ENCODE measurements at places on chromosomes 5 and 9.

DNA sequence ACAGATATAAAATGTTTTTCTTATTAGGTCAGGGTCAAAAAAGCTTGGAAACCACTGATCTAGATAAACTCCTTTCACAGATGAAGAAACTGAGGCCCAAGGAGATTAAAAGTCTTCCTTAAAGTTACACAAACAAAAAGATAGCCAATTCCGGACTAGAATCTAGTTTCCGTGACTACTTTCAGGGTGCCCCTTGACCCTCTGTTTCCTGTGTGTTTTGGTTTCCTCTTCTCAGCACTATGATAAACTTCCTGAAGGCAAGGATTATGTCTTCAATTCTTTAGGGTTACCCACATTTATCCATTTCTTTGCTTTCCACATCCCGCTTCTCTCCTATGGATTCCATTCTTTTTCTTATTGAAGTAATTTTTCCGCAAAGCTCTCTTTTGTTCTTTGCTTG, 83.1 kb downstream of the ADAMTS12 start:
- DNase-seq, result no peak

GRCh38 chr9:110908894-110909293, 129.4 kb downstream of the LPAR1 start:
- no peak for DNase-seq

DNA sequence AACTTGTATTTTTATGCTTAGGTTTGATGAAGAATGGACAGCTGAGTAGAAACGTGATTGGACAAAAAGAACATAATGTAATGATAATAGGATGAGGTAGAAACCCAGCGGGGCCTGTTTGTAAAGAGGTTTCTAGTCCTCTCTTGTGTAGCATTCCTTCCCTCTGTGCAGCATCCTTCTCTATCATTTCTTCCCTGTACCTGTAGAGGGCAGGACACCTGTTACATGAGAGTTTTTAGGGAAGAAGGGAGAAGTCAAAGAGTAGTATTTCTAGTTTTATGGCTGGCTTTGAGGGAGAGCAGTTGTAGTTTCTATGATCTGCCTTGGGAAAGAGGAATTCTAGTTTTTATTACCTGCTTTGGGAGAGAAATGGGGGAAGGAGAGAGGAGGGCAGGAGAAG, 162.1 kb upstream of the FST start:
- no peak for DNase-seq

- no peak for DNase-seq
These were observed 246.4 kb downstream of the PSAT1 start for GRCh38 chr9:78543353-78543752.

DNA sequence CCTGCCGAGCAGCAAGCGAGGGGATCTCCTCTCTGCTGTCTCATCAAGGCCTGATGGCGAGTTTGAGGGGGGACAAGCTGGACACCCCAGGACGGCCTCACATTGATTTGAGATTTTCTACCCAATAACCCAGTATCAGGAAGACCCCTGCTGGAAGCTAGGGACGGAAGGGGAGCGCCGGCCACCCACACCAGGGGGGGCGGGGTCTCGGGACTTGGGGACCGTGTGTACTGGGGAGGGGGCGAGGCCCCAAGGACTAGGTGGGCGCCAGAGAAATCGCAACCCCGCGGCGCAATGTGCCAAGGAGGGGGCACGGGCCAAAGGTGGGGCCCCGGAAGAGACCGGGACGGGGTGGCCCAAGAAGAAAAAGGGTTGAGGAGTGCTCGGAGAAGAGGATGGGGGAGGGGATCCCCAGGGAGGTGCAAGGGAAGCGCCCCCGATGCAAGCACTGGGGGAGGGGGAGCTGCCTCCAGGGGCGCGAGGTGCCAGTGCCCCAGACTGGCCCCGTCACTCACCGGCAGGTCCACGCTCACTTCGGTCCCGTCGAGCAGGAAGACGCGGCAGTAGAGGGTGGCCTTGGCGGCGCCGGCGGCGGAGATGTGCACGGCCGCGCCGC, 1.1 kb downstream of the EPB41L4B start:
- no peak for DNase-seq

DNA sequence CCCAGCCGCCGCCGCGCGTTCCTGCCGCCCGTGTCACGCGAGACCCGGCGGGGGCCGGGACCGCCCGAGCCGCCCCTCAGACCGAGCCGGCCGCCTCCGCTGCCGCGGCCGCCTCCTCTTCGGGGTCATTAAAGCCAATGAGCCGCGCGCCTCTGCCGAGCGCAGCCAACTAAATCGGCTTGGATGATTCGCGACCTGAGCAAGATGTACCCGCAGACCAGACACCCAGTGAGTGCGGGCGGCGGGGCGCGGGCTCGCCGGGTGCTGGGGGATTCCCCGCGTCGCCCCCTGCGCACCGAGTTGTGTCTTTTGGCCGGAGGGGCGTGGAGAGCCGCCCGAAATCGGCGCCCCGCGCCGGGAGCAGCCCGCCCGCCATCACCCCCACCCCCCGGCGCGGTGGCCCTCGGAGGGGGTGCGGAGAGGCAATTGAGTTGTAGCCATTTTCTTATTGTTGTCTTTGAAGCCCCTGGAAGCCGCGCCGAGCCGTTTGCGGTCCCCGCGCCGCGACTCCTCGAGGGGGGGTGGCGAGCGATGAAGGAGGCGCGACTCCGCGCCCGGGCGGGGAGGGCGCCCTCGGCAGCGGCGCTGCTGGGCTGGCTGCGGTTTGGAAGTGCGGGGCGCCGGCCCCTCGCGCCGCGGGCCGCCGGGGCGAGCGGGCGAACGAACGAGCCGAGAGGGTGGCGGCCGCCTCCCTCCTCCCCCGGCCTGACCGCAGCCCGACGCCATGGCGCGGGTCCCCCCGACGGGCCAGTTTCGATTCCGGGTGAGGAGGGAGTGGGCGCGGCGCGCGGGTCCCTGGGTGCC, 1.0 kb downstream of the TLE4 start:
- DNase-seq, result peak; percentile 74

GRCh38 chr5:149667084-149667828, 62.9 kb upstream of the PPARGC1B start:
- DNase-seq, result peak; percentile 14

DNA sequence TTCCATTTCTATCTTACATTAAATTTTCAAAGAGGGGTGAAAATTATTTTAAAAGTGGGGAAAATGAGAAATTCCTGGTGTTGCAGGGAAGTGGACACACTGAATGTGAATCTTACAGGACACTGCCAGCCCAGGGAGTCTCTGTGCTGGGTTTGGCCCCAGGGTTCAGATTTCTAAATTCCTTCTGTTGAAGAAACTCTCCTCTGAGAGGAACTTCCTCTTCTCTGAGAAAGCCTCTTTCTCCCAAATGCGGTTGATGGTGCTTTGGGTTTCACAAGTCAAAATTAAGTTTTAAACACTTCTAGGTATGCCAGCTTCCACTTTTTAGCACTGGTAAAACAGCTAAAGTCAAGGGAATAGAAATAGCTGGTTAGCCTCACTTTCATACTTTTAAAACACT, 317.9 kb upstream of the ITGA1 start:
- DNase-seq, result no peak

DNA sequence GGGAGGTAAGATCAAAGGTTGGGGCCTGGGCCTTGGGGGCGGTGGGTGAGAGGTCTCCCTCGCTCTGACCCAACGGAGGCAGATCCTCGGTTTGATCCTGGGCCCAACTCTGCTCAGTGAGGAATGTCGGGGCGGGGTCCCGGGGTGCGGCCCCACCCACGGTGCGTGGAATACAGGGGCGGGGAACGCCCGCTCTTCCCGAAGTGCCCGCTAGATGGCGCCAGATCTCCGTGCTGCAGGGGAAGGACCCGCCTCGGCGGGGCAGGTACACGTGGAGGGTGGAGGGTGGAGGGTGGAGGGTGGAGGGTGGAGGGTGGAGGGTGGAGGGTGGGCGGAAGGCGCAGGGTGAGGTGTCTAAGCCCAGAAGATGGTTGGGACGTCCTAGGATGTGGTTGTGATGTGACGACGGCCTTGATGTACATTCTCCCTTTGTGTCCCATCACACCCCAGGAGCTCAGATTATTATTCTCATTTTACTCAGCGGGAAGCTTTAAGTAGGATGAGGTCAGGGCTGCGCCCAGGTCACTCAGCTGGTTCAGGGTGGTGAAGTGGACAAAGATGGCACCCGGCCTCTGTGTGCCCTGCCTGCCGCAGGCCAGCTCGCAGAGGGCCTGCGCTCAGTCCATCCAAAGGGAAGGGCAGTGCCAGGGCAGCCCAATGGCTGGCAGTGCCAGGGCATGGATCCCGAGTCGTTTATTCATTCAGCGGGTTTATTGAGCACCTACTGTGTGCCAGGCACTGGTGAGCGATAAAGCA, 9.4 kb upstream of the RPS14 start:
- peak; percentile 82 for DNase-seq

DNA sequence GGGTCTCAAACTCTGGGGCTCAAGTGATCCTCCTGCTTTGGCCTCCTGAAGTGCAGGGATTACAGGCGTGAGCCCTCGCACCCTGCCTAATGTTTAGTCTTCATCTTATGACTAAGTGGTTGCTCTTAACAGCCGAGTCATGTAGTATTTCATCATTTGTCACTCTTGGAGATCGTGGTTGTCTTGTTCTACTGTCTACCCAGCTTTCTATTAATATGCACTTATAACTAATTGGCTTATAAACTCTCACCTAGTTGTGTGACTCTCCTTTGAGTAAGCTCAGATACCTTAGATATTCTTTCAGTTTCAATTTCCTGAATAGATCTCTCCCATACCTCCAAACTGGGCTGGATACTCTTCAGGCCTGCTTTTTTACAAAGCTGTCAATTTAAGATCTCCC, 19.9 kb downstream of the SLC44A1 start:
- DNase-seq, result no peak

GRCh38 chr5:42813533-42813932, 1.8 kb upstream of the SELENOP start:
- DNase-seq, result no peak

GRCh38 chr5:131810510-131811249, 13.9 kb upstream of the FNIP1 start:
- no peak for DNase-seq

DNA sequence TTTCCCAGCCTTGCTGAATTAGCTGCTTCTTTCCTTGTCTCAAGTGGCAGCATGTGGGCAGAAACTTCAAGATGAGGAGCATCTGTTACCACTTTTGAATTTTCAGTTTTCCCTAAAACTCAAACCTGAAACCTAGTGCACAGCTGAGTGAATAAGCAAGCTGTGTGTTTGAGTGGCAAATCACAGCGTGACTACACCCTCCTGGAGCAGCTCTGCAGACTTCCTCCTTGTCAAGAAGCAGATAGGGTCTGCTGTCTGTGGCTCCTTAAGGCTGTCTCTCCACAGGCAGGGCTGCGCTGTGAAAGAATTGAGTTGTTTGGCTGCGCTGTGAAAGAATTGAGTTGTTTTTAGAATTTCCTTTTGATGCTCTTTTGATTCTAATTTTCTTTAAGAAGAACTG, 179.7 kb upstream of the HAPLN1 start:
- no peak for DNase-seq

GRCh38 chr5:73250645-73251044, 77.7 kb downstream of the TMEM174 start:
- DNase-seq, result no peak

- DNase-seq, result no peak
These were observed 19.6 kb upstream of the FLT4 start for GRCh38 chr5:180668835-180669596.
